ENCODE measurements at places on chromosomes 11 and 22.

- DNase-seq, result no peak
These were observed 26.1 kb upstream of the APLP2 start for GRCh38 chr11:130043575-130043974.

DNA sequence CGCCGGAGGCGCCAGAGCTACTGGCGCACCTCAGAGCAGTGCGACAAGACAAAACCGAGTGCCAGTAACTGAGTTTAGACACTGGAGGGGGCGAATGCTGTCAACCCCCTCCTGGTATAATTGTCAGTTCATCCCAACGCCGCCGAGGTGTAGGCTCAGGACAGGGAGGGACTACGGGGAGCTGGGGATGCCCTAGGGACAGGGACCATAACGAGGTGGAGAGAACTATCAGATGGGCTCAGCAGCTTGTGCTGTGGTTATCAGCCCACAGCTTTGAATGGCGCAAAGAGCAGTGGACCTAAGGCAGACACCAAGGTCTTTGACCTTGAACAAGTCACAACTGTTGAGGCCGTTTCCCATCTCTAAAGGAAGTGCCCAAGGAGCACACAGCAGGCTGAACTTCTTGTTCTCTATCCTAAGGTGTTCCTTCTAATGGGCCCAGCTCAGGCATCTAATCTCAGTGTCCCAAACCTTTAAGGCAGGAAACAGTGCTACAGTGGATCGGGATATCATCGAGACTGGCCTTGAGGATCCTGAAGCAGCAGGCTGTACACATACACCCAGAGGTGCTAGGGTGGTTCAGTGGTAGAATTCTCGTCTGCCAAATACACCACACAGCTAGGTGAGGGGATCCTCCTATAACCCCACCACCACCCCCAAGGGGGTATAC lies 958 bp upstream of the TUT1 start:
- no peak for DNase-seq

- no peak for DNase-seq
These were observed 725 bp downstream of the ARHGAP42 start for GRCh38 chr11:100687630-100688395.

DNA sequence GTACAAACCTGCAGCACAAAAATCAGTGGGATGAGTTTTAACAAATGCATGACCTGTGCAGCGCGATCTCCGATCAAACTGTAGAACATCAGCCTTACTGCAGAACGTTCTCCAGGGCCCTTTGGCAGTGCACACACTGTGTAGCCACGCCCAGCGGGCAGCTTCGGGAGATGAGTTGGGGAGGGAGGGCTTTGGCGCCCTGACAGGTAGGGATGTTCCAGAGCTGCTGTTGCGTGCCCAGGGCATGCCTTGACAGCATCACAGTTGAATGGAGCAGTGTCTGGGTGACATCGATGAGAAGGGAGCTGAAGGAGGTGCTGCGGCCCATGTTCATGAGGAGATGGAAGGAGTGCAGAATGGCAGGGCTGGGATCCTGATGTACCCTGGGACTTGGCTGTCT lies 80.2 kb downstream of the TBC1D22A start:
- DNase-seq, result peak; percentile 62

- DNase-seq, result no peak
These were observed 2073.5 kb downstream of the LRRC4C start for GRCh38 chr11:39385911-39386310.

- DNase-seq, result no peak
These were observed 47.2 kb downstream of the CHRDL2 start for GRCh38 chr11:74683941-74684481.
